ENCODE measurements at places on chromosomes 5 and 9. TPM values are rescaled to one million over a fixed set of nuclear protein-coding genes. Genes with fewer than 3 reads are reported as not detected.

SPINK1 gene
- not detected for total RNA-seq

DNA sequence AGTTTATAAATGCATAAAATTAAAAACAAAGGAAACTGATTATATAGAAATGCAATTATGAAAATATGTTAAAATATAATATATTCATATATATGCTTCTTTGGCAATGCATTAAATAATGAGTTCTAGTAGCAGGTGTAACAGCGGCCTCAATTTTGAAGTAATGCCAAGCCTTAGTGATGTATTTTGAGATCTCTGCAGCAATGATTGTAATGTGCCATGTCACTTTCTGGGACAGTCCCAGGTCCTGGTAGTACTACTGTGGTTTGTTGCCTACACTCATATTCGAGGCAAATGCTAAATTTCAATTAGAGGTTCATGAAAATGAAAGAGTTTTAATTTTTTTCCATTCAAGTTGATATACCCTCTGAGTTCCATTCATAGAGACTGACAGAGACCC is 75.8 kb upstream of the ORM1 start:
- no peak for DNase-seq

- no peak for DNase-seq
These were observed 9.7 kb downstream of the PCDH1 start for GRCh38 chr5:141868541-141868940.

DNA sequence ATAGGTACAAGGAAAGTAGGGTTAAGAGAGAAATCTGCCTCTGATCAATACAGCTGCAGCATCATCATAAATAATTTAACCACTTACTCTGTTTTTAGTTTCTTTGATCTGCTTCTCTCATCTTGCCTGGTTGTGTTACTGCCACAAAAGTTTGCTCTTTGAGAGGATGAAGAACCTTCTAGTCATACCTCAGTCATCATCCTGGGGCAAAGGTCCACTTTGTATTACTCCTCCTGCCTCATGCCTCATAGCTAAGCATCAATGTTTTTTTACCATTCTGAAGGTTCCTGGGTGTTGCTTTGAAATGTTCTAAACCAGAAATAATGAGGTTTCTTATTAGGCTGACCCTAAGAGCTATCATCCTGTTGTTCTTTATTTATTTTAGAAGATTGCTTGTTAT is 17.1 kb upstream of the TRIM36 start:
- no peak for DNase-seq

DNA sequence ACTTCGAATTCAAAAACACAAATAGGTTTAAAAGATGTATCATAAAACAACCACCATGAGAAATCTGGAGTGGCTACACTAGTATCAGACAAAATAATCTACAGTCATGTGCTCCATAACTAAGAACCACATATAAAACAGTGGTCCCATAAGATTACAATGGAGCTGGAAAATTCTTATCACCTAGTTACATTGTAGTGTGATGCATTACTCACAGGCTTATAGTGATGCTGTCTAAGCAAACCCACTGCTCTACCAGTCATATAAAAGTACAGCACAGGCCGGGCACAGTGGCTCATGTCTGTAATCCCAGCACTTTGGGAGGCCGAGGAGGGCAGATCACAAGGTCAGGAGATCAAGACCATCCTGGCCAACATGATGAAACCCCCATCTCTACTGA is 160.1 kb downstream of the ROR2 start:
- no peak for DNase-seq
